ENCODE measurements at places on chromosomes 6 and 20. TPM values are rescaled to one million over a fixed set of nuclear protein-coding genes. Genes with fewer than 3 reads are reported as not detected.

DNA sequence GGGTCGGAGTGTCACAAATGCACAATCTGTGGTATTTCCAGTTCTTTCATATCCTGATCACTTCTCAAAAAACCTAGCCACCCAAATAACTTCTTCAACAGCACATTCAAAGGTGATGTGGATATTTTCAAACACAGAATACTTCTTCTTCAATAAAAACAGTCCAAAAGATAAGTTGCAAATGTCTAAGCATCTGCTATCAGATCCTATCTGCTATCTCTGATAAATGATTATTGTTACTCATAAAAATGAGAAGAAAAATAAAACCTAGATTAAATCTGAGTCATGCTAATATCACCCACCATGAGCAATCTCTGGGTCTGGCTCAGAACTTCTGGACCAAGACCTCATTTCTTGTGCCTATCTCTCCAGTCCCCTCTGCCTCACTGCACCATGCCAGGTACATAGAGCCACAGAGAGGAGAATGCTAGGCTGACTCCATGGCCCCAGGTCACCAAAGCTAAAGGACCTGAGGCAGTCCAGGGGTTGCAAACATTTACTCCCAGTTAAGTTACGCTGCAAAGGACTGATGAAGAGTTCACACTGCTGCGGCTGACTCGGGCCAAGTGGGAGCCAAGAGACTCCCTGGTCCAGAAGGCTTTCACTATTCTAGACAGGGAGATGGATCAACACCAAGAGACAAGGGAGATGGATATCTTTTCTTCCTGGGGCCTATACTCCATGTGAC, 101.4 kb downstream of the KIF13A start:
- DNase-seq, result no peak

GRCh38 chr6:141439513-141439912, 693.2 kb upstream of the GJE1 start:
- DNase-seq, result no peak

- DNase-seq, result no peak
Observed at GRCh38 chr6:52136055-52136454, 48.6 kb upstream of the PKHD1 start.

DNA sequence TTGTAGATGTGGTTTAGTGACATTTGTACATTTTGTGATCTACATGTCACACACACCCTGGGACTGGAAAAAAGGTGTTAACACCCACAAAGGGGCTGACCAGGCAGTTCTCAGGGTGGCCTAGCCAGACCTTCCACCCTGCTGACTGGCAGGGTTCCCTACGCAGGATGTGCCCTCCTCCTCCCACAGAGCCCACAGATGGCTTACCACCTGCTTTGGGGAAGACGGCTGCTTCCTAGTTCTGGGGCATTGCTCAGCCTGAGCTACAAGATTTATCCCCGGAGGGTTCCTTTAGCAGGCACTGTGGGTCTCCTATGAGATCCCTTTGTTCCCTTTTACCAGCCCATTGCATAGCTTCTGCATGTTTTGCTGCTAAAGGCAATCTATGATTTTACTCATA, 35.1 kb downstream of the SNAP25 start:
- no peak for DNase-seq

- no peak for DNase-seq
Observed at GRCh38 chr6:128138694-128139093, 237.8 kb upstream of the THEMIS start.

DNA sequence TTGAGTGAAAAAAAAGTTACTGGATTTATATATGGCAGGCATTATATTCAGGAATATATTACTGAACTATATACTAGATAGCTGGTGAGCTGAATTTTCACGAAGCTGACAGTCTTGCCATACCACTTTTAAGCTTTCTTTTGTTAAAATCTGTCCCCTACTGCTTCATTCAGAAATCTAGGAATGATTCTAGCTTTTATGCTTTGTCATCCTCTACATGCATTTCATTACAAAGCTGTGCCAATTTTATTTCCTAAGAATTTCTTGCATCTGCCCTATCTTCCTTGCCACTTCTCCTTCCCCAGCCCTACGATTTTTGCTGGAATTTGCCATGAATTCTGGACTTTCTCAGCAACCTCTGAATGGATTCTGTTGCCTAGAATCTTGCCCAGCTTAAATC, 158.5 kb upstream of the ADGRB3 start:
- DNase-seq, result no peak

DNA sequence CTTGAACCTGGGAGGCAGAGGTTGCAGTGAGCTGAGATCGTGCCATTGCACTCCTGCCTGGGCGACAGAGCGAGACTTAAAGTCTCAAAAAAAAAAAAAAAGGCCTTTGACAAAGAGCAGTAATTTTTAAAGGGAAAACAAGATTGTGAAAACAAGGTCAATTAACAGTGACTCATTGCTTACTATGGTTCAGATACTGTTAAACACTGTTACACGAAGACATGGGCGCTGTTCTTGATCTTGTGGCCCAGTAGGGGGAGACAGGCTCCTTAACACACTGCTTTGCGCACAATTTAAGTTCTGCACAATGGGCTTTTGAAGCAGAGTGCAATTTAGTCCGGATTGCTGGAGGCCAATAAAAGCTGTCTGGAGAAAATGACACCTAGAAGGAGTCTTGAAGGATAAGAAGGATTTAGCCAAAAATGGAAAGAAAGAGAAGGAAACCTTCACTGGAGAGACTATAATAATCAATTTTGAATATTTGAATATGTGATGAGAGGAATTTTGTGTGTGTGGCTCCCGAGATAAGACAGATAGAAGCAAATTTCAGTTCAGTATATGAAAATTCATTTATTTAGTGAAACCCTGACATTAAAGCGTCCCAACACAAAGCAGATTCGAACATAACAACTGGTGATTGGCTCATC, 6.0 kb upstream of the LATS1 start:
- DNase-seq, result peak; percentile 77

DNA sequence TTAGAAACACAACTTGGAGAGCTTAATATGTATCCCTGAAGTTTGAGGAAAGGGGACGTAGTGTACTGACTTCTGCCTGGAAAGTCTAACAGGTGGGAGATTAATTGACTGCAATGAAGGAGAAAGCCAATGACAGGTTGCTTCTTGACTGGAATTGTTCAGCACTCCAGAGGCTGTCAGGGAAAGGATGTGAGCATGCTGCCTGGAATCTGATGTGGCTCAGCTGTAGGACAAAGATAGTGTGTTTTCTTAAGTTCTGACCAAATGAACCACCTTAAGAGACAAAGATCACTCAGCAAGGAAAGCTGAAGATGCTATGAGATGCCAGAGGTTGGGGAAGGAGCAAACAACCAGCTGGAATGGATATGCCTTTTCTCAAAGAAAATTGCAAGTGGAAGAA, 185.8 kb downstream of the PHF3 start:
- DNase-seq, result no peak

DNA sequence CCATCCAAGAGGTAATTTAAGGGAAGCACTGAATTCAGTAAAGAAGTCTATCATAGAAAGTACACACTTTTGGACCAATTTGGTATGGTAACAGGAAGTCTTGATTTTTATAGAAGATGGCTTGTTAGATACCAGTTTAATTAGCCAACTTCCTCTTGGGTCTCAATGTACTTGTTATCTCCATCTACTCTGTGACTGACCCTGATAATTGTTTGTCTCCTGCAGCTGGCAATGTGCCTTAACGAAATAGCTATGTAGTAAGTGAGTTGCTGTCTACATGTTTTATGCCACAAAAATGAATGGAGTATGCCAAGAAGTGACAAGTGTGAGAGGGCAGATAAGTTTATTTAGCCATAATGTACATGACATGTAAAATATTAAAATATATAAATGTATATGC, 410.5 kb upstream of the MAN1A1 start:
- DNase-seq, result no peak

DNA sequence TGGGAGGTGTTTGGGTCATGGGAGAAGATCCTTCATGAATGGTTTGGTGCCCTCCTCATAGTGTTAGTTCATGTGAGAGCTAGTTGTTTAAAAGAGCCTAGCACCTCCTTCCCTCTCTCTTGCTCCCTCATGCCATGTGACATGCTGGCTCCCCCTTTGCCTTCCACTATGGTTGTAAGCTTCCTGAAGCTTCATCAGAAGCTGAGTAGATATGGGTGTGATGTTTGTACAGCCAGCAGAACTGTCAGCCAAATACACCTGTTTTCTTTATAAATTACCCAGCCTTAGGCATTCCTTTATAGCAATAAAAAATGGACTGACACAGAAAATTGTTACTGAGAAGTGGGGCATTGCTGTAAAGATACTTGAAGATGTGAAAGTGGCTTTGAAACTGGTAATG, 731.1 kb upstream of the FLRT3 start:
- DNase-seq, result no peak

DNA sequence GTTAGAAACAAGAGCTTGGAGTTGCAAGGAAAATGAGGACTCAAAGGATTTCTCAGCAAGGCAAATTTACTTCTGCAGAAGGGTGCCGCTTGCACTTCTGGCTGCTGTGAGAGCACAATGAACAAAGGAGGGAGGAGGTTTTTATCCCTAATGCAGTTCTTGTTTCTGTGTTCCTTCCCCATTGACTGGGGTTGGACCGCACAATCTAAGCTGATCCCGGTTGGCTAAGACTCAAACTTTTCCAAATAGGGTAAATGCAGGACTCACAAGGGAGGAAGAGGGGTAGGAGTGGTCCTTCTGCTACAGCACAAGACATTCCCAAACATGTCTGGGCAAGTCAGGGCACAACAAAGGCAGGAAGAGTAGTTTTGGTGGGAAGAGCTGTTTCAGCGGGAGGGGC, 249.6 kb upstream of the MOCS1 start:
- no peak for DNase-seq

DNA sequence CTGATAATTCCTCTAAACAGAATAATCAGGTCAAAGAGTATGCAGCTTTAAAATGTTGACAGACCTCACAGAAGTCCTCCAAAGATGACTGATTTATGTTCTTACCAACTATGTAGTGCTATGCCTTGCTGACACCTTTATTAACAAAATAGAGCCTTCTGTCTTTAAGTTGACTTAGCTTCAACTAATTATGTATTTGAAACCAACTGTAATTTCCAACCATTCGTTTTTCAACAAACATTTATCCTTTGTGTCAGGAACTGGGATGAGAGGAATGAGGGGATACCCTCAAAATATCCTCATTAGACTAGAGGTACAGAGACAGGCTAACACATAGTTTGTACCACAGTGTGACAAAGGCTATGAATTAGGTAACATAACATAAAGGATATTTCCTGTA, 186.2 kb upstream of the ZNF217 start:
- DNase-seq, result no peak

- peak; percentile 75 for DNase-seq
Observed at GRCh38 chr6:84428300-84428907, 201.0 kb upstream of the CEP162 start.

DNA sequence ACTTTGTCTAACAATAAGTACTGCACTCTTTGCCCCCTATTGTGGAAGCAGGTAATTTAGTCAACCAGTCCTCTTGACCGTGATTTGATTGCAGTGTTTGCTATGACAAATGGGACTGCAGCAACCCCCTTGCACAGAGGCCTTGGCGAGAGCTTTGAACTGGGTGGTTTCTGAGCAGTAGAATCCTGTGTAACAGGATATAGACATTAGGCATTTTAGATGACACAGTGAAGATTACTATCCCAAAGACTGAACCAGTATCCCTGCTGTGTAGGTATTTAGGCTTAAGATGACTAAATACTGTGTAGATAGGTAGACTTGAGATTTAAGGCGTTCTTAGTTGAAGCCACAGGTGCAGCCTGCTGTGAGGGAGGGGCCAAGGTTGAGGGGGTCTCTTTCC, 9.9 kb downstream of the DNMT3B start:
- no peak for DNase-seq

DNA sequence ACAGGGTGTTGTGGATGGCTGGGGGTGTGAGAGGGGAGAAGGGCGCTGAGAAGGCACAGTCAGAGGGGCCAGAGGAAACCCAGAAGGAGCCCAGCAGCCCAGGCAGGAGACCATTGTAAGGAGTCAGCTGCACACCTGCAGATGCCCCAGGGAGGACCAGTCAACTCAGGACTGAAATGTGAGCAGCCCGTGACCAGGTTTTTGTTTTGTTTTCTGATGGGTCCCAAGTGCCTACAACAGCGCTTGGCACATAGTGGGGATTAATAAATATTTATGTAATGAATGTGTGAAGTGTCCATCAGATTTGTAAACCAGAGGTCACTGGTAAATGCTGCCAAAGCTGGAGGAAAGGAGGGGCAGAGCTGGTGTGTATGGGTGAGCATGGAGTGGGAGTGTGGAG, 30.2 kb downstream of the TRAM2 start:
- DNase-seq, result no peak

GRCh38 chr20:37299718-37300528, 10.5 kb downstream of the MANBAL start:
- DNase-seq, result no peak

DNA sequence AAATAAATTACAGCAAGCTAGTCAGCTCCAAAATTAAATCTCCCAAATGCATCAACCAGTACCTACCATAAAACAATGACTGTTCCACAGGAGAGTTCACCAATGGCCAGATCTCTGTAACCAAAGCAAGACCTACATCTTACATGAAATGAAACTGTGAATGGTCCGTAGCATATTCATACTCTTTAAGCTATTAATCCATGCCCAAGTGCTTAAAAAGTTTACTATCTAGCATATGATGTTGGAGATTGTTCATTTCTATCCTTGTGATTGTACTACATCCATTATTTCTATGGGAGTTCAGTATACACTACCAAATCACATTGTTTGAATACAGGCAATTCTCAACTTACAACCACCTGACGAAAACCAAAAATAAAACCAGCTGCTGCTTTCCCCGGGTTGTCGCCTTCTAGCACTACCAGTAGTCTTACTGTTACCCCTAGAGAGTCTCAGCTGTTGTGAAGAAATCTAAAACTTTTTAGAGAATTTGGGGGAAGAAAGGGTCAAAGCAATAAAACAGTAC, 38.0 kb downstream of the HIVEP2 start:
- DNase-seq, result no peak

SNAP25 gene
- not detected for total RNA-seq

TNXB gene
- 0.03 TPM for total RNA-seq

WFDC5 gene
- total RNA-seq, result not detected

MYB gene
- 14.5 TPM for total RNA-seq

C6orf52 gene
- total RNA-seq, result not detected

MCHR2 gene
- total RNA-seq, result not detected

LRRC73 gene
- total RNA-seq, result 1.4 TPM

EXOC2 gene
- total RNA-seq, result 10.1 TPM

GRM1 gene
- not detected for total RNA-seq

Data from HT-29 (cell line).